CD4-positive, alpha-beta T cell treated with Interleukin-15 for 1 hour (primary cell): ENCODE measurements at places on chromosomes 1 and 21.

DNA sequence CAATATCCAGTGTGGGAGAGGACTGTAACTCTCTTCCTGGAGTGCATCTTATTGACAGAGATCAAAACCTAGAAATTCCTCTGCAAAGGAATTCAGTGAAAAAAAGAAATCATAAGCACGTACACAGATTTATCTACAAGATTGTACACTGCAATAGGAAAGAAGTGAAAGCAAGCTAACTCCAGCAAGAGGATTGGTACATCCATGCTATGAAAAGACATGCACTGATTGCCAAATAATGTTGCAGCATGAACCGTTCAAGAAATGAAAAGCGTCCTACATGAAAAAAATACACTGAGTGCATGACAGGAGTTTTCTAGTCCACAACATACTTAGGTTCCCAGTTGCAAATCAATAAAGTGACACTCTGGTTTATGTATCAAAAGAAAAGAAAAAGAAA is 1.9 kb upstream of the MGST3 start:
- DNase-seq = no peak

DNA sequence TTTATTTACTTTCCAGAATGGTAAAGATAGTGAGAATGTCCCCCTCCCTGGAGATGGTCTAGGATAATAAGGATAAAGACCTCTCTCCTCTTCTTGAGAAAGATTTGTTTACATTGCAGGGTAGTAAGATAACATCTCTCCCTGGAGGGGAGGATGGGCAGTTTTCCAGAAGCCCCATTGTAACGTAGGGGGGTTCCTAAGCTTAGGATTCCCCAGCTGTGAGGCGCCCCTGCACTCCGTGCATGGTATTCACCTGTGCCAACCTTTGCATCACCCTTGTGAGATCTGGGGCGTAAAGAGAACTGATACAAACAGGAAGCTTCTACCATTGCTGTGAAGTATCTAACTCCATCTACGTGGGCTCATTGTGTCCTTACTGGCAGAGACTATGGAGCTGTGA is 148.7 kb upstream of the DNAH14 start:
- DNase-seq = no peak

GRCh38 chr1:45913183-45913683 is 109.8 kb downstream of the MAST2 start:
- no peak for DNase-seq

DNA sequence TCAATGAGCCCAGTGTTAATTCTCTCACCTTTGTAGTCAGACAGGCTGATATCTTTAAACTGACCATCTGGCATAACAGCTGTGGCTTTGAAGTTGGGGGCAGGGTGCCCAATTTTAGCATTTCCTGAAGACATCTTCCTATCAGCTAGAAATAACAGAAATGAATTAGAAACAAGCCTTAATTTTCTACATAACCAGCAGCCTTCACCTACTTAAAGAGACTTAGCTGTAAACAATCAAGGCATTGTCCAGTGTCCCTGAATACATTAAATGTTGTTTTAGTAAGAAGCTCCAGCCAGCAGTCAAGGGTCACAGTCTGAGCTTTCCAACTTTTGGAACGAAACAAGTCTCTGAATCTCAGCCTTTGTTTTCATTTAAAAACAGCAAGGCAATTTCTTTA is 2.8 kb downstream of the PRDX1 start:
- DNase-seq = no peak

DNA sequence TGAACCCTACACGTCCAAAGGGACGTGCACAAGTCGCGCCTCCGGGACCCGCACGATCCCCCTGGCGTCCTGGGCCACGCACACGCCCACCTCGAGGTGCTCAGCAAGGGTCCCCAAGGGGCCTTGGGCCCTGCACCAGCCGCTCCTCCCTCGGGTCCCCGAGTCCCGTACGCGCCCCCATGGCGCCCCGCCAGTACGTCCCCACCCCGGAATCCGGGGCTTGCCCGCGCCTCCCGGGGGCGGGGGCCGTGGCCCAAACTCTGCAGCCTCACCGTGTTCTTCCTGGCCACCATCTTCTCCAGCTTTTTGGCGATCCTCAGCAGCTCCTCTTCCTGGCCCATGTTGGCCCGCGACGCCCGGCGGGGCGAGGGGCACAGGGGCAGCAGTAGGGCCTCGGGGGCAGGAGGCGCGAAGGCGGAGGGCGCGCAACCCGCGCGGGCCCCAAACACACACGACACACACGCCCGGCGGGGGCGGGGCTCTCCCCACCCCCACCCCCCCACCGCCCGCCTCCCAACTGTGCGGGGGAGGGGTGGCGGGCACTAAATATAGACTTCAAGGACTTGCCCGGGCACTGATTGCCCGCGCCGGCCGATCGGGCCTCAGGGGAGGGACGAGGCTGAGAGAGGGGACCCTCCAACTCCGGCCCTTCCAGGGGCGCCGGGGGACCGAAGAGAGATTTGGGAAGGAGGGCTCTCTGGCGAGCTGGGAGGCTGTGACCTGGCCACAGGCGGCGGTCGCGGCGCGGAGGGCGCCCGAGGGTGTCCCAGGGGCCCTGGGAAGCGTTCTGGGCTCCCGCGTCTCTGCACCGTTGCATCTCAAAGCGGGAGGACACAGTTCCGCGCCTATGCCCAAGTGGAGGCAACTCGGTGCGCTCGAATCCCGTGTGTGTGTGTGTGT is at the start of gene TCEA3:
Gene TCEA3 (minus strand): TSS at position 456 of the 900 bp plus-strand sequence. CDS start 115 bp downstream, at position 341.
- DNase-seq = no peak

DNA sequence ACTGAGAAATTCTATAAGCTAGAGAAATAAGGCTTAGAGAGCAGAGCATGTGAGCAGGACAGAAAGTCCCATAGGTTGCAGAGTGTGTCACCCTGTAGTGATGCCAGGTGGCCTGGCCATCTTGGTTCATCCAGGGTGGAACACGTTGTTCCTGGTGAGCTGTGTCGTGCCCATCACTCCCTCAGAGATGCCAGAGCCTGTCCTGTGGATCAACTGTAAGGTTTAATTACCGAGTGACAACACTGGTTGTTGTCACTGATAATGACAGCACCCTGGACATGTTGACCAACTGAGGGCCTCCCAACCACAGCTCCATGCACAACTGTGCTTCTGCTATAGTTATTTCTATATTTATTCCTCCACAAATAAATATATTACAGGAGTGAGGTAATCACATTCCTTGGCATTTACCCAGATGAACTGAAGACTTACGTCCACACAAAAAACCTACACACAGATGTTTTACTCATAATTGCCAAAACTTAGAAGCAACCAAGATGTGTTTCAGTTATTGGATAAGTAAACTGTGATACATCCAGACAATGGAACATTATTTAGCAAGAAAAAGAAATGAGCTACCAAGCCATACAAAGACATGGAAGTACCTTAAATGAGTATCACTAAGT is 6.2 kb downstream of the C1orf198 start:
- DNase-seq = no peak

DNA sequence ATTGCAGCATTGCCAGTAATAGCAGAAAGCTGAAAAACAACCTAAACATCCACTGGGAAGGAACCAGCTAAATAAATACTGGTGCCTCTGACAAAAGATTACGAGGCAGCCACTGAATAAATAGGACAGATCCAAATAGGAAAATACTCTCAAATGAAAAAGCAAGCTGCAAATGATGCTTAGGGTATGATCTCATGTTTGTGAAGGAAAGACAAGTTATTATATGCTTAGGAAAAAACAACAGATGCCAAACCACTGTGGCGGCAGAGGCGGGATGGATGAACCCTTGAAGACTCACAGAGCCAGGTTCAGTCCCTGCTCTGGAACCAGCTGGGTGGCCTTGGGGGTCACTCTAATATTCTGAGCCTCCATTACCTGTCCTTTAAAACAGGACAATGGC is 41.6 kb downstream of the MATN1 start:
- no peak for DNase-seq

GRCh38 chr1:182299728-182300616 is 91.6 kb downstream of the GLUL start:
- peak; percentile 39 for DNase-seq

- no peak for DNase-seq
Measured at GRCh38 chr21:40803101-40803500, 43.9 kb downstream of the DSCAM start.

- no peak for DNase-seq
Measured at GRCh38 chr1:165279882-165280281, 76.6 kb downstream of the LMX1A start.

GRCh38 chr1:184050636-184051035 is 894 bp upstream of the TSEN15 start:
- no peak for DNase-seq

DNA sequence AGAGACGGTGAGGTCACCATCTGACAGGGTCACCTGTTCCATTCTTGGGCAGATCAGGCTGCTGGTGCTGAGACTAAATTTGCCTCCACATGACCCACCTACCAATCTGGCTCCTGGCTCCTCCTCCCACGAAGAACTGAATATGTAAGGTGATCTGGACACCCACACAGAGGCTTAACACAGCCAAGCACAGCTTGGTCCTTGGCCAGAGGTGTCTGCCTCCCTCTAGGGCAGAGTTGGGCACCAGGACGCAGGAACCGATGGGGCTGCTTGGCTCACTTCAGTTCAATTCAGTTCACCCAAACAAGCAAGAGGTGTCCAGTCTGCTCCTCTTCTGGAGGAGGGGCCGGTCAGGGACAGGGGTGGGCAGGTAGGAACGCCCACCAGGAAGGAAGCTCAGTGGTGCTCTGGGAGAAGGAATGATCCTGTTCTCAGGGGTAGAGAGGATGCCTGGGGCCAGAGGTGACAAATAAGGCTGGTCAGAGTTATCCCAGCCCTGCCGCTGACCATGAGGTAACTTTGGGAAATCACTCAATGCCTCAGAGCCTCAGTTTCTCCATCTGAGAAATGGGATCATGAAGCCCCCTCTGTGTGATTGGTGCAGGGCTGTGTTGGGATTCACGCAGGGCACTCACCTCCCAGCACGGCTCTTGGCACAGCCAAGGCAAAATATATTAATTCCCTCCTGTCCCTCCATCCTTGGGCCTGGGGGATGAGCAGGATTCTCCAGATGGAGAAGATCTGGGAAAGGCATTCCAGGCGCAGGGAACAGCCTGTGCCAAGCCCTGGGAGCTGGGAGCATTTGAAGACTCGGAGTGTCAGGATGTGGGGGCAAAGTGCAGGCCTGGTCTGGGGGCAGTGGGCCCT is 284.5 kb downstream of the PTPRU start:
- DNase-seq = no peak

DNA sequence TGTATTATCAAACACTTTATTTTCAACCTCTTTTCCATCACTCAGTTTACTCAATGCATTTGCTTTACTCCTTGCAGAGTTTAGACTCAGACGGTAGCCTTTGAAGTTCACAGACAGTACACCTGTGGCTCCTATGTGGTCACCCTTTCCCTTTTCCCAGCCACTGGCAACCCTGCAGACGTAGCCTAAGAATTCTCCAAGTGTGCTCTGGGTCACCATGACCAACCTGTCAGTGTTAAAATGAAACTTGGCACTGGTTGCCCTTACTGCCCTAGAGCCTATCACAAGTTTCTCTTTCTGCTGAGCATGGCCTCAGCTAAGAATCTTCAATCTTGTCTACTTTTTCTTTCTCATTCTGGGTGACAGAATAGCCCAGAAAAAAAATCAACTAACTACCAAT is 25.5 kb upstream of the DNAH14 start:
- DNase-seq = no peak

DNA sequence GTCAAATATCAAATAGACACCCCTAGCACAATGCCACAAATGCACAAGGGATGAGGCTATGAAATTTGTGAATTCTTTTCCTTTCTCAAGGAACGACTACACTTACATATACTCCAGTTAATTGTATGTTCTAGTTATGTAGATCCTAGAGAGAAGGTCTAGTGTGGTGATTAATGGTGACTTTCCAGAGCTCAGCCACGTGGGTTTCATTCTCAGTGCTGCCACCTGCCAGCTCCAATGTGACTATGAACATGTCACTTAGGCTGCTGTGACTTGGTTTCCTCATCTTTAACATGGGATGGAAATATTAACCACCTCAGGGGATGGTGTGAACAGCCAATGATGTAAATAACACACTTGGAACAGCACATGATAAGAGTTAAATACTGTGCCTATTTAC is 138.3 kb downstream of the APP start:
- DNase-seq = no peak

DNA sequence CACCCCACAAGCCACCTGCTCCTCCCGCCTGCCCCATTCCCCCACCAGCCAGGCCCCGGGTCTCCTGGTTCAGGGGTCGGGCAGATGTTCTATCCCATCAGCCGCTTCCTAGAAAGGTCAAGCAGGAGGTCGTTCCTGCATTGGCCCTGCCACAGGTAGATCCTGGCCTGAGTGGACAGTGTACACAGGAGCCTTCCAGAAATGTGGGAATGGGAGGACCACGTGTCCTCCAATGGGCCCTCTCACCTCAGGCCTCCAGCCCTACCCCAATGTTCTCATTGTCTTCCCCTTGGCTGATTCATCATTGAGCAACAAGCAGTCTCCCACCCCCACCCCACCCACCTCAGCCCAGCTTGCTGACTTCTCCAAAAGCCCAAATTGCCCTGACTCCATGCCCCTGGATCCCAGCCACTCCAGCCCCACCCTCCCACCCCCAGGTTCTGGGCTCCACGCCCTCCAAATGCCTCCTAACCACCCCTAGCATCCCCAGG is 2.1 kb downstream of the S100A16 start:
- no peak for DNase-seq

- DNase-seq = no peak
Measured at GRCh38 chr1:177355575-177355974, 184.8 kb downstream of the BRINP2 start.

GRCh38 chr21:34830386-34831170 is 161.8 kb downstream of the CLIC6 start:
- DNase-seq = no peak

GRCh38 chr1:63074321-63074720 is 248.0 kb upstream of the FOXD3 start:
- no peak for DNase-seq

DNA sequence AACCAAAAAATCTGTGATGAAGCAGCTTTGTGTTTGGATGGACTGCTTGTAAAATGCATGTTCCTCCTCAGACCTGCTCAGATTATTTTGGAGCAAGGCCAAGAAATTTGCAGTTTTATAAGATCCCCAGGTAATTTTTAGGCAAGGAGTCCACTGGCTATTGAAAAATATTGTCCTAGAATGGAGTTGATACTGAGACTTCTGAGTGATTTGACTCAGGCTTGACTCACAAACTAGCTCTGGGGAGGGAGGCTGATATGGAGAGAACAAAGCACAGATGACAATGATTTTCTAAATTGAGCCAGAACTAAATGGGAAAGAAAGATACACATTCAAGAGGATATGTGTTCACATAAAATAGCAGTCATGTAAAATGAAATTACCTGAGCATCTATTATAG is 36.7 kb downstream of the AGL start:
- no peak for DNase-seq

DNA sequence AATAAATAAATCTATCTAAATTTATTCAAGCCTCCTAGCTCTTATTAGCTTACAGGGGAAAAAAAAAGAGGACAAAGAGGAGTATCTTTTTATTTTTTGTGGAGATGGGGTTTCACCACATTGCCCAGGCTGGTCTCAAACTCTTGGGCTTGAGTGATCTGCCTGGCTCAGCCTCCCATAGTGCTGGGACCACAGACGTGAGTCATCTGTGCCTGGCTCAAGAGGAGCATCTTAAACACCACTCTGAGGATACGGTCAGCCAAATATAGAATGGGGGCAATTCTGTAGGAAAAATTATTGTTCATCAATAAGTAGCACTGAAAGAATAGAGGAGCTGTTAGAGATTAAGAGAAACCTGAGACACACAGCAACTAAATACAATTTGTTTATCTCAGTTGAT is 24.1 kb downstream of the SLC45A3 start:
- no peak for DNase-seq
